ENCODE measurements at places on chromosomes 7 and 10. TPM values are rescaled to one million over a fixed set of nuclear protein-coding genes. Genes with fewer than 3 reads are reported as not detected.

GRCh38 chr7:80719261-80719660 is 80.8 kb downstream of the CD36 start:
- no peak for DNase-seq

GRCh38 chr10:61970182-61971002 is 68.9 kb downstream of the ARID5B start:
- DNase-seq = no peak

DNA sequence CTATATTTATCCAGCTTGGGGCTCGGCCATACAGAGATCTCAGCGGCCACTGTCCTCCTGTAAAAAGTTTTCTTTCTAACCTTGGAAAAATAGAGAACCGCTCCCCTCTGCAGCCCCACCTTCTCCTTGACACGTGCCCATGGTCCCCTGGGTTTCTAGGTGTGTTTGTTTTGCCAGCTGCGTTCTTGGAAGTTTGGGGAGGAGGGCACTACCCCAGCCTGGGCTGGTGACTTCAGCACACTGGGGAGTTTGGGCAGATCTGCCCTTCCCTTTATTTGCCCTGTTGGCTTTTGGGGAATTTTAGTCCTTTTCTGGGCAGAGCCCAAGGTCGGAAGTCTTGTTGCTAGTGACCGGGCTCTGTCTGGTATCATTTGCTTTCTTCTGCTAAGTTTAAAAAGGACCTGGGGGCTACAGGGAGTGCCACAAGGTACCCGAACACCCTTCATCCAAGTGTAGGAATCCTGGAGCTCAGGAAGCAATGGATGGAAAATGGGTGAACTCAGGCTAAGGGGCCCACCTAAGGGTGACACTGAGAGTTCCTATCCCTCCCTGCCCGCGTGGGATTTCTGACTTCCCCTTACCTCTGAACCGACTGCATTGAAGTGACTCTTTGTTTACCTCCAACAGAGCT is 1.7 kb downstream of the ADAMTS14 start:
- DNase-seq = no peak

- DNase-seq = peak; percentile 46
These were observed 182.1 kb downstream of the ARID5B start for GRCh38 chr10:62083412-62084267.

- DNase-seq = no peak
These were observed 7.1 kb upstream of the RASGEF1A start for GRCh38 chr10:43273997-43274396.

- no peak for DNase-seq
These were observed 5.6 kb upstream of the PAX2 start for GRCh38 chr10:100739517-100740368.

GRCh38 chr7:25476863-25477499 is 248.7 kb upstream of the NPVF start:
- DNase-seq = no peak

DNA sequence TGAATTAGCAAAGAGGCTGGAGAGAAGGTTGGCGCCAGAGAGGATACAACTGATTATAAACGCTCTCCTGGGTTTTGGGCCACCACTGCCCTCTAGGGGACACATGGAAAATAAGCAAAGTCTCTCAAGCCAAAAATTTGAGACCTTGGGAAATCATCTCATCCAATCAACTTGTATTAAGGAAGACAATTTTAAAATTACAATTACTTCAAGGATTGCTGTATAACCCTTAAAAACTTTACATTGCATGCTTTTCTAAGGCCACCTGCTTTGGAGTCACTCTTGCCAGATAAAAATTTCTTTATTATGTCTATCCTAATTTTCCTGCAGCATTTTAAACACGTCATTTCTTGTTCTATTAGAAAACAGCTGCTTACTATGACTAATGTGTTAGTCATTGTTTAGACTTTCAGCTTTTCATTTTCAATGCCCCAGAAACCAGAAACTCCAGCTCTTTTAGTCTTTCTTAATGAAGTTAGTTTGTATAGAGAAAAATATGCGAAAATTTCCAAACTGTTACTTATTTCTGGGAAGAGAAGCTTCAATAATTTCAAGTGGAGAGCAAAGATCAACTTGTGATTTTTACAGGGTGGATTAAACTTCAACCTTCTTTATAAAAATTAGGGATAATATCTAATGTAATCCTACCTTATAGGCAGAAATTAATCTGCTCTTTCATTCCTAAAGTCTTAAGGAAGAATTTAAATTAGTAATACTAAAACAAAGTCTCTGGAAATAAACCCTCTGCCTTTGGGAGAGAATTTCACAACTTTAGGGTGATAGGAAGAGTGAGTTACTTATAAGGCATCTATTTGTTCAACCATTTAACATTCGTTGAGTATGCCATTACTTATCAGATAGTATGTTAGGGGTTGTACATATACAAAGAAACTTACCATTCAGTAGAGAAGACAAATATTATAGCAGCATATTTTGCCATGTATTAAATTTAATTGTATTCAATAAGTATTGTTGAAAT is 20.6 kb upstream of the RHOBTB1 start:
- DNase-seq = peak; percentile 86

DNA sequence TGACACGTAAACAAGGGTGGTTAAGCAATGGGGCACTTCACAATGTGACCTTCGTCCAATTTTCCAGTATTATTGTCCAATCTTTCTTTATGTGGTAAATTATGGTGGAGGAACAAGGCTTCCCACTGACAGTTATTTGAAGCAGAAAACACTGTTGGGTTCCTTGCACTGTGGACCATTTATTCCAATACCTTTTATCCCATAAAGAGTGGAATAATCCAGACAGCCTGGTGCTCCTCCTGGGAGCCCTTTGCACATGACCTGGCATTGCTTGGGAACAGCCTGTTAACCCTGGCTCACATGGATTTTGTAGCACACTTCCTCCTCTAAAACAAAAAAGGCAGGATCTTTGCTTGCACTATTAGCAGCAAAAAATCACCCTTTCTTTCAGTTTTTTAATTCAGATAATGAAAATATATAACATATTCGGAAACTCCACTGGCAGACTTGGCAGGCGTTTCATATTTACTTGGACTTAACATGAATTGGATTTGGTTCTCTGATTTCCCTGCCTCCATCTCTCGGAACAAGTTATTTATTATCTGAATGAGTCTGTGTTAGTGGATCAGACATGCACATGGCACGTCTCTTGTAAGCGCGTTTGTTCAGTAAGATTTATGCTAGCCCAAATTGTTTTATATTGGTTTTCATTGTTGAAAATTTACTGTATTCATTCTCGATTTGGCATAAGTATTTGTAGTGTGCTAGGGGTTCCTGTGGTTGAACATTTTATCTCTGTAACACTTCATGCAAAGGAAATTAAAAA is 59.3 kb downstream of the BMPER start:
- DNase-seq = no peak

MINDY4 gene
- total RNA-seq = 5.2 TPM

GBX1 gene
- total RNA-seq = not detected

SPDYE2 gene
- total RNA-seq = not detected
